ACHN (cell line): ENCODE measurements at places on chromosomes 5 and 9.

- no peak for DNase-seq
These were observed 86.6 kb downstream of the GABRA1 start for GRCh38 chr5:161934486-161934885.

DNA sequence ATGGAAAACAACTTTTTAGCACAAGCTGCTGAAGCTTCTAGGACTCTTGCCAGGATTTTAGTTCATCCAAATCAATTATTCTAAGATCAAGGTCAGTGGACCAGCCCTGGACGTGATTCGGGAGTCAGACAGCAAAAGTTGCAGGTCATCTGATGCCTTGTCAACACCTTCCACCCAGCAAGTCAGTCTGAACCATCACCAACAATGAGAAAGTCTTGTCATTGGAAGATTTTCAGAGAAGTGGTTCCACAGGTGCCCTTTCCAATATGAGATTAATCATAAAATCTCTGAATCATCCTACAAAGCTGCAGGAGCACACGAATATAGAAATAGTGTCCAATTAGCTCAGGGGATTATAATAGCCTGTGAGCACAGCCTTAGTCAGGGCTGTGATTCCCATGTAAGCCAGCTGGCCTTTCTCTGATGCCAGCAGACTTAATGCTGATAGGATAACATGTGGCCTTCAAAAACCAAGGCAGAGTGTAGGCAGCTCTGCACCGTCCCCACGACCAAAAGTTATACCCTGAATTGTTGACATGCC is 445.0 kb upstream of the TRPC7 start:
- DNase-seq = no peak

GRCh38 chr9:98263482-98264357 is 8.3 kb upstream of the TBC1D2 start:
- peak; percentile 73 for DNase-seq

DNA sequence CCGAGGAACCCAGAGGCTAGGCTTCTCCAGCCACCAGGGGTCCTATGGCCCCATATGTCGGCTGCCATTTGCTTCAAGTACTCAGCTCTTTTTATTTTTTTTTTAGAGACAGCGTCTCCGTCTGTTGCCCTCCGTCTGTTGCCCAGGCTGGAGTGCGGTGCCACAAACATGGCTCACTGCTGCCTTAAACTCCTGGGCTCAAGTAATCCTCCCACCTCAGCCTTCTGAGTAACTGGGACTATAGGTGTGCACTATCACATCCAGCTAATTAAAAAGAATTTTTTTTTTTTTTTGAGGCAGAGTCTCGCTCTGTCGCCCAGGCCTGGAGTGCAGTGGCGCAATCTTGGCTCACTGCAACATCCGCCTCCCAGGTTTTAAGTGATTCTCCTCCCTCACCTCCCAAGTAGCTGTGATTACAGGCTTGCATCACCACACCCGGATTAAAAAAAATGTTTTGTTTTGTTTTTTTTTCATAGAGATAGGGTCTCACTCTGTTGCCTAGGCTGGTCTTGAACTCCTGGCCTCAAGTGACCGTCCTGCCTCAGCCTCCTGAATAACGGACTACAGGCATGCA is 8.9 kb downstream of the CERCAM start:
- DNase-seq = no peak

DNA sequence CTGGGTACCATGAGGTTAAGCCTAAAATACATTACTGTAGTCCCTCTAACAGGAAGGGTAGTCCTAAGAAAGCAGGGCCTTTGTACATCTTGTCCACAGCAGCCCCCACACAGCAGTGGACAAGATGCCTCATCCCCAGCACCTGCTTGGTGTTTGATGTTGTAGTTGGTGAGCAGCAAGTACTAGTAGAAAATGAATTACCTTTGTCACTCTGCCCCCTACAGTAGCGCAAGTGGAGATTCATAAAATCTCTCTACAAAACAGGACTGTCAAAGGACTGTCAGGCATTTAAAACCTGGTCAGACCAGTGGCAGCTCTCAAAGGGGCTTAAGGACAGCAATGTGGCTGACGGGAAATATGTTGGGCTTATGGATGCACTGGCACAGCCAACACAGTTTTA is 122.5 kb downstream of the TMEM174 start:
- no peak for DNase-seq

- DNase-seq = peak; percentile 91
These were observed 341.4 kb upstream of the ACTBL2 start for GRCh38 chr5:57824047-57824446.

- no peak for DNase-seq
These were observed 42.9 kb downstream of the UNC5A start for GRCh38 chr5:176853151-176853778.

- no peak for DNase-seq
These were observed 259.8 kb downstream of the ANXA1 start for GRCh38 chr9:73411494-73411893.

- peak; percentile 20 for DNase-seq
These were observed 58.3 kb downstream of the PTTG1 start for GRCh38 chr5:160479926-160480325.

DNA sequence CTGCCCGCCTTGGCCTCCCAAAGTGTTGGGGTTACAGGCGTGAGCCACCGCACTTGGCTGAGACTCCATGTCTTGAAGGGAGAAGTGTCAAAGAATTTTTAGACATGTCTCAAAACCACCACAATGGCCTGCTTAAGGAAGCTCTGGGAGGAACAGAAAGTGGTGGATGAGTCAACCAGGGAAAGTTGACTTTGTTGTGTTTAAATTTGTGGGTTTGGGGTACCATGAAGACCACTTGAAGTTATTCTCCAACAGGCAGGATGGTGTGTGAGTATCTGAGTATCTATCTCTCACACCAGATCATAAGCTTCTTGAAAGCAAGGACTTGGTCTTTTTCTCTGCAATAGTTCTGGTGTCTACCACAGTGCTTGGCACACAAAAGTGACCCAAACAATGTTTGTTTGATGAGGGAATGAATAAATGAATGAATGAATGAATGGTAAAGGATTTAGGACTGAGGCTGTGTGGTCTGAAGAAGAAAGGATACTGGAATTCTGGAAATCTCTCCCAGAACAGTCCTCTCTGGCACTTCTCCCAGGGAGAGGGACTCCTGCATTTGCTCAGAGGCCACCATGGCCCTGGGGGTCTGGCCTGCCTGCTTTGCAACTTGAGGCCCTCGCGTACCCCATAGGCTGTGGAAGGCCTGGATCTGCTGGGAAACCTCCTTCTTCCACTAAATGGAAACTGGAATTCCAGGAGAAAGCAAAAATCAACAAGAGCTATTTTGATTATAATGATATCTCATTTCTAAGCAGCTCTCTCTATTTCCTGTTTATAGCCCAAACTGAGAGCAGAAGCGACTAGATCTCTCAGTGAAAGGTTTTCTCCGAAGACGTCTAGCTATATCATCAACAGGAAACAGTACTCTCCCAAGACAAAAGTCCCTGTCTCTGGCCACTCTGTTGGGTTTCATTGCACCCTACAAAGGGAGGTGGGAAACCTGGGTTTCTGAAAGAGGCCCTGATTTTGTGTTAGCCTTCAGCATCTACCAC is 187.9 kb downstream of the PALM2AKAP2 start:
- no peak for DNase-seq

DNA sequence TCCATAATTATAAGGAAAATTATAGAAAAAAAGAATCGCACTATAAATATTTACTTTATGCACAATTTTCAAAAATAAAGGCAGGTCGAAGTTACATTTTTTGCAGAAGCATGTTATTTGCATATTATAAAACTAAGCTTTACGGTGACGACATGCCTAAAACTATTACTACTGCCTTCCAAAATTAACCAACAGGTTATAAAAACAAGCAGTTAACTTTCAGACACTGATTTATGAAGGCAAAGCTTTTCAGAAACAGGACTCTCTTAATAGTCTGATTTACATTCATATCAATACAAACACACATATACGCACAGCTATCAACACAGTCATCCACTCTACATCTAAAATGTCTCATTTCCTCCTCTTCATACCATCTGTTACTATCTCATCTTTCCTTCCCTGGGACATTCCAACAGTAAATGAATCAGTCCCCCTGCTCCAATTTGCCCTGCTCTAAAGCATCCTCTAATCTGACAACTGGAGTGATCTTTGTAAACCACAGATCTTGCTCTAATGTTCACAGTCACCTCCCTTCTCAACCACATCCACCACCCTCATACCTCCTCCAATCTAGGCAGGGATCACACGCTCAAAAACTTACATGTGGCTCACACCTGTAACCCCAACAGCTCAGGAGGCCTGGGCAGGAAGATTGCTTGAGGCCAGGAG is 21.6 kb downstream of the FBXW11 start:
- no peak for DNase-seq

- DNase-seq = no peak
These were observed 122.9 kb downstream of the BASP1 start for GRCh38 chr5:17340379-17340778.

DNA sequence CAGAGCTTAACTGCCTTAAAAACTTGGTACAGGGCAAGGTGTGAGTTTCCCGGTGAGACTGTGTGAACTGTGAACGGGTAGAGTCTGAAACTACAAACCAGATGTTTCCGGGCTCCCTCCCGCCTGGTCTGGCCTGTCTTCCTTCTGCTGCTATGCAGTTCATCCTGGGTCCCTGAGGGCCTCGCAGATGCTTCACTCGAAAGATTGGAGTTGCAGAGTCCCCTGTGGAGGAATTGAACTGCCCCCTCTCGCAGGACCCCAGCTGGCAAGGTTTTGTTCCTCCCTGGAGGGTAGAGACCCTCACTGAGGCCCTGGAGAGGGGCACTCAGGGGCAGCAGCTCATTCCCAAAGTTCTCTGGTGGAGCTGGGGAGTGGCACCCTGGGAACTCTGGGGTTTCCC is 533 bp downstream of the DCANP1 start:
- DNase-seq = no peak

GRCh38 chr5:180238631-180239030 is 29.6 kb upstream of the RASGEF1C start:
- no peak for DNase-seq

DNA sequence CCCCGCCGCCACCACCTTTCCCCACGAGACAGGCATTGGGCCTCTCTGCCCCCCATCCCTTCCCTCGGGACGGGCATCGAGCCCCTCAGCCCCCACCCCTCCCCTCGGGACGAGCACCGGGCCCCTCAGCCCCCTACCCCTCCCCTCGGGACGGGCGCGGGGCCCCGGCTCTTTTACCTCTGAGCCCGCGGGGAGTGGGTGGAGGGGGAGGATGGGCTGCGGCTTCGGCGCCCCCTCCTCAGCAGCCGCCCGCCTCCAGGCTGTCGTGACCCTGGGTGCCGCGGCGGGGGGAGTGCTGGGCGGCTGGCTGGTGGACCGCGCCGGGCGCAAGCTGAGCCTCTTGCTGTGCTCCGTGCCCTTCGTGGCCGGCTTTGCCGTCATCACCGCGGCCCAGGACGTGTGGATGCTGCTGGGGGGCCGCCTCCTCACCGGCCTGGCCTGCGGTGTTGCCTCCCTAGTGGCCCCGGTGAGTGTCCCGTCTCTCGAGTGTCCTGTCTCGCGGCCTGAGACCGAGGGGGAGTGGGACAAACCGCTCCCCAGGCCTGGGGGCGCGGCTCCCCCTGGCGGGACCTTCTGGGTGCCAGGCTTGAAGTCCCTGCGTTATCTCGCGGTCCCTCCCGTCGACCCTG is 791 bp downstream of the SLC2A8 start:
- peak; percentile 33 for DNase-seq

- no peak for DNase-seq
These were observed 139.0 kb upstream of the GAS1 start for GRCh38 chr9:87086221-87086818.

DNA sequence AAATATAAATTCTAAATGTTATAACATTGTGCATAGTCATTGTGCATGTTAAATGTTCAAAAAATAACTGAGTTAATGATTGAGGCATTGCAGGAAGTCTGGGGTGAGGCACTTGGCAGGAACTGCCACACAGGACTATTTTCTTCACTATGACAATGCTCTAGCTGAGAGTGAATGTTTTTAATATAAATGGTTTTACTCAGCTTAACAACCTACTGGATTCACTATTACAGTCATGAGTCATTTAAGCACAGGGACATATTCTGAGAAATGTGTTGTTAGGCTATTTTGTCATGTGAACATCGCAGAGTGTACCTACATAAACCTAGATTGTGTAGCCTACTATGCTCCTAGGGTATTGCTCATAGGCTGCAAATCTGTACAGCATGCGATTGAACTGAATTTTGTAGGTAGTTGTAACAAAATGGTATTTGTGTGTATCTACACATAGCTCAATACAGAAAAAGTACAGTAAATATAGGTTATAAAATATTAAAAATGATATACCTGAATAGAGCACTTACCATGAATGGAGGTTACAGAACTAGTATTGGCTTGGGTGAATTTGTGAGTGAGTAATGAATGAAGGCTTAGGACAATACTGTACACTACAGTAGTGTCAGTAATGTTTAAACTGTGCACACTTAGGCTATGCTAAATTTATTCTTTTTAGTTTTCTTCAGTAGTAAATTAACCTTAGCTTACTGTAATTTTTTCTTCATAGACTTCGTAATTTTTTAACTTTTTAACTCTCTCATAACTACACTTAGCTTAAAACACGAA is 346.1 kb upstream of the PTGER4 start:
- no peak for DNase-seq

GRCh38 chr5:130995254-130995515 is 169.9 kb downstream of the HINT1 start:
- no peak for DNase-seq

- DNase-seq = no peak
These were observed 35.4 kb downstream of the ITGA2 start for GRCh38 chr5:53024535-53024934.

GRCh38 chr5:149014571-149015031 is 48.3 kb downstream of the SH3TC2 start:
- DNase-seq = no peak

- DNase-seq = no peak
These were observed 153.3 kb downstream of the PJA2 start for GRCh38 chr5:109256486-109256885.

GRCh38 chr5:167767795-167768194 is 523.6 kb upstream of the WWC1 start:
- DNase-seq = no peak

- DNase-seq = no peak
These were observed 17.1 kb upstream of the GRHPR start for GRCh38 chr9:37405350-37405749.

DNA sequence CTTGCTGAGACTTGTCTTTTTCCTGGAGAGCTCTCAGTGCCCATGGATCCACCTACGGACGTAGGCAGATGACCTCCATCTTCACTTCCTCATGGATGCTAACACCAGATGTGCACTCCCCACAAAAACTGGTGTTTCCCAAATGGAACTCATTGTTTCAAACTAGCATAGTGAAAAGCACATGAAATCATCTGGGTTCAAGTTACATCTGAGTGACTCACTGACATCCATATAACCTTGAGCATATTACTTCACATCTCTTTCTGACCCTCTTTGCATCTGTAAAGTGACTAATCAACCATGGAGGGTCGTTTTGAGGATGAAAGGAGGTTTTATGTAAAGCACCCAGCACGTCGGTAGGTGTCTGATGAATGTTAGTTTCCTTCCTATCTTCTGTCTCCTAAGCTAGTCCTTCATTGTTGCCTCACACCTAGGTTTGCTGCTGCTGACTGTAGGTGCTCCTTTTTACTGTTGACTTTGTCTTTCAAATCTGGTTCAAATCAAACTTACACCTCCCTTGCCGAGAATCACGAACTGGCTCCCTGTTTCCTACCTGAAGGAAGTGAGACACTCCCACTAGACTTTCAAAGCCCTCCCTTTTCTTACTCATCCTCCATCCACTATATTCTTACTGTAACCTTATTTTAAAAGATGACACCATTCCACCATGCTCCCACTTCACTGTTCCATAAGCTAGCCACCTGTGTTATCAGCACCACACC is 10.3 kb downstream of the OCLN start:
- DNase-seq = peak; percentile 12
